ENCODE measurements at places on chromosomes 3 and 15.

DNA sequence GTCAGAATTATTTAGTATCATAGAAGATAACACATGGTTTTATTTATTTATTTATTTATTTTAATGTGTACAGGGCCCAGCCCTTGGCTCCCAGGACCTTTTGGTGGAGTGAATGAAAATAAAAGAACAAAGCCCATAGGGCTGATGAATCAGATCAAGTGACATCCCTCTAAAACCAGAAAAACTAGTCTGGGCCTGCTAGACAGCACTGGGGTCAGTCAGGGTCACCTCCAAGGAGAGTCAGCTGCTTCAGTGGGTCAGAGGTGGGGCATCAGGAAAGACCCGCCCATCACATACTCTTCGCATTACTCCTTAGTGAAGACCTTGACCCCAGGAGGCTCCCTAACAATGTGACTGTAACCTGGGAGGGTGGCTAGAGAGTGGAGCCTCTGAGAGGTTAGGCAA is 12.8 kb downstream of the PPCDC start:
- no peak for DNase-seq

DNA sequence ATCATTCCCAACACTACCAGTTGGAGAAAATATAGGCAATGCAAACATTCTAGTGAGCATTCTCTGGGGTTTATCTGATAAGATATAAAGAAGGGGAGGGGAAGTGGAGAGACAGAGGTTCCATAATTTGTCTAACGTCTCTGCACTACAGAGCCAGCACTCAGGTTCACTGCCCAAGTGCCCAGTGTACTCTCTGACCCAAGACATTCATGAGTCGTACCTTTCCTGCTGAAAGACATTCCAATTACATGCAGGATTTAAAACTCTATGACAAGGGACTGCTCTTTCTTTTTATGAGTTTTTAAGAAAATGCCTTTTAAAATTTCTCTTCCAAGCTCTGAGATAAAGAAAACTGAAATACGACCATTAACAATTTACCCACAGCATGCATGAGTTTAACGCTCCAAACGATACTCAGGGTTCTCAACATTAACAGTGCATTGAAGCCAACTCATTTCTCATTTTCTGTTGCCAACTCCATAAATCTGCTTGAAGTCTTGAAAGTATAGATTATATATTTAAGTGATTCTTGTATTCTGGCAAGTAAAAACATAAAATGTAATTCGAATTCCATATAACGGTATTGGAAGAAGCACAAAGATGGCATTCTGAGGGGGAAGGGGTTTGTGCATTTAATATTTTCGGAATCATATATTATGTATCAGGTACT is 193.4 kb downstream of the SUCLG2 start:
- DNase-seq = no peak

DNA sequence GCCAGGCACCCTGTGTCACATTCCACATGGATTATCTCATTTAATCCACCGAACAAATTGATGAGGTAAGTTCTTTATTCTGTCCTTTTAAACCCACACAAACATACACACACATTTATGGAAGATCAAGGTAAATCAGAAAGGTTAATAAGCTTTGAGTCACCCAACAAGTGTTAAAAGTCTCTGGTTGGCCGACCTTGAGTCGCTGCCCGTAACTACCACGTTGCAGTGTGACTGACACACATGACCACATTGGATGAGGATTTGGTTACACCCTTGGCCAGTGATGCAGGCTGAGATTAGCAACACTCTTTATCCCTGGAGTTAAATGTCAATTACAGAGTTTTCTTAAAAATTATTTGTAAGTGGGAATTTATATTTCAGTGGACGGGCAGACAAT is 19.2 kb downstream of the FOXP1 start:
- no peak for DNase-seq

GRCh38 chr15:68646696-68647095 is 67.9 kb downstream of the CORO2B start:
- no peak for DNase-seq

GRCh38 chr3:9400616-9401015 is 3.2 kb downstream of the SETD5 start:
- DNase-seq = no peak

All from stimulated activated CD8-positive, alpha-beta memory T cell treated with anti-CD3 and anti-CD28 coated beads, Interleukin-4, amount 100 ng/mL, for 1 hour (primary cell).